Breast epithelium (tissue), 4 donors: ENCODE measurements at places on chromosomes 7 and 10.

DNA sequence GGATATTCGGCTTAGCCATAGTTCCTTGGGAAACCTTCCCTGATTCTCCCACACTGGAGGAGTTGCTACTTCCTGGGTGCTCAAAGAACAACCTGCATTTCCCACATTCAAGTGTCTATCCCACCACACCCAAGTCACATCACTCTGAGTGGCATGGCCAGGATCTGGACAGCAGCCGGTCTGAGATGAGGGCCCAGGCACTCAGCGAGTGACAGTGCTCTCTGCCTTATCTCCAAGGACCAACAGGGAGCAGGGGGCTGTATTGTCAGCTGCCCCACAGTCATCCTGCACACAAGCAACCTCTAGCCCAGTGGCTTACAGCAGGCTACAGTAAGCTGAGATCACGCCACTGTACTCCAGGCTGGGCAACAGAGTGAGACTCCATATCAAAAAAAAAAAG is 16.1 kb upstream of the SLC18A3 start:
- H3K4me3 ChIP-seq: no peak overlapping the region
- no peaks in the 10 kb centered on the region for H3K36me3 ChIP-seq
- H3K4me1 ChIP-seq: no peaks in the 10 kb centered on the region
- no peak overlapping the region for H3K27ac ChIP-seq
- DNase-seq: no peak

DNA sequence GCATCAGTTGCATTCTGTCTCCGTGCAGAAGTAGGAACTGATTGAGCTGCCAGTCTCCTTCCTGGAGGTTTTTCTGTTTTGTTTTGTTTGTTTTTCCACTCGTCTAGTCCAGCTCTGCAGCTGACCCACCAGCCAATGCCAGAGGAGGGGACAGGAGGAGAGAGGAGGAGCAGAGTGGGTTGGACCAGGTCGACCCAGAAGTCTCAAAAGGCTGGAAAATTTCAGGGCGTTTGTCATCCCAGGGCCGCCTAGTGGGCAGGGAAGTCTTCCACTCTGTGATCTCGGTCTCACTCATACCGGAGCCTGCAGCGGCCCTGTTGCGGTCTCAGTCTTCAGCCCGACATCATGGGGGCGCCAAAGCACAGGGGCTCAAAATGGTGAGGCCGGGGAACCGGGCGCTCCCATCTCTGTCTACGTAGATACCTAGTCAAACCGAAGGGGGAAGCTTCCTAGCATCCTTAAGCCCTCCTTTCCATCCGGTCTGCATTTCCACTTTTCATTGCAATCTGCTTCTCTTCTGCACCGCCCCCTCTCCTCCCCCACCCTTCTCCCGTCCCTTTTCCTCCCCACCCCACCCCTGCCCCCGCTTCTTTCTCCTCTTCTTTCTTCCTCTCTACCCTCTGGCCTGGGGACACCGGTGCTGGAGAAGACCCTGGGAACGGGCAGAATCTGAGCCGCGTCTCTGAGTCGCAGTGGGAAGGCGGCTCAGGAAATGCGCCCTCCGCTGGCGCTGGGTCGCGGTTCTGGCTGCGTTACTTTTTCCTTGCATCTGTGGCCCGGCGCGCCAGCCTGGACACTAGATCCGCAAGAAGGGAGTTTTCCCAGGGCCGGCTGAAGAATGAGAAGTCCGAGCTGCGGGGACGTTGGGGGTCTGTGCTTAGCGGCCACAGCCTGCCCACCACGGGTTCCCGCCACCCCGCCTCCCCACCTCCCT is 16.2 kb upstream of the PAX2 start:
- H3K27ac ChIP-seq: no peak overlapping the region
- H3K36me3 ChIP-seq: no peaks in the 10 kb centered on the region
- H3K27me3 ChIP-seq: peaks cover 3% of the 10 kb centered on the region
- peak overlapping the region; percentile 8 for H3K4me3 ChIP-seq
- no peak for DNase-seq
- peaks cover 11% of the 10 kb centered on the region for H3K4me1 ChIP-seq

DNA sequence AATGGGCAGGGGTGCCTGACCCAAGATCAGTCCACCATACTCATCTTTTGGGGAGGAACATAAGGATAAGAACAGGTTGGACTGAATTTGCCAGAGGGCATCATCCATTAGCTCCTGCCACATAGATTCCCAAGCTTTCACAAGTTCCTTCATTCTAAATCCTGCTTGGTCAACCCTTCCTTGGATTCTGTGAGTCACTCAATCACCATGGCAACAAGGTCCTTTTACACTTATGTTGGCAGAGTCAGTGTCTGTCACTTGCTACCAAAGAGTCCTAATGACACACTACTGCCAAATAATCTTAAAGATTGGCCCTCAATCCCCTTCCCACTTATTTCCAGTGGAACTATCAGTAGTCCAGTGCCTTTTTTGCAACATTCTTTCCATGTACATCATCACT is 5.0 kb upstream of the LGI1 start:
- H3K4me1 ChIP-seq: no peaks in the 10 kb centered on the region
- no peaks in the 10 kb centered on the region for H3K27me3 ChIP-seq
- H3K4me3 ChIP-seq: no peak overlapping the region
- H3K36me3 ChIP-seq: no peaks in the 10 kb centered on the region
- no peak overlapping the region for H3K27ac ChIP-seq

DNA sequence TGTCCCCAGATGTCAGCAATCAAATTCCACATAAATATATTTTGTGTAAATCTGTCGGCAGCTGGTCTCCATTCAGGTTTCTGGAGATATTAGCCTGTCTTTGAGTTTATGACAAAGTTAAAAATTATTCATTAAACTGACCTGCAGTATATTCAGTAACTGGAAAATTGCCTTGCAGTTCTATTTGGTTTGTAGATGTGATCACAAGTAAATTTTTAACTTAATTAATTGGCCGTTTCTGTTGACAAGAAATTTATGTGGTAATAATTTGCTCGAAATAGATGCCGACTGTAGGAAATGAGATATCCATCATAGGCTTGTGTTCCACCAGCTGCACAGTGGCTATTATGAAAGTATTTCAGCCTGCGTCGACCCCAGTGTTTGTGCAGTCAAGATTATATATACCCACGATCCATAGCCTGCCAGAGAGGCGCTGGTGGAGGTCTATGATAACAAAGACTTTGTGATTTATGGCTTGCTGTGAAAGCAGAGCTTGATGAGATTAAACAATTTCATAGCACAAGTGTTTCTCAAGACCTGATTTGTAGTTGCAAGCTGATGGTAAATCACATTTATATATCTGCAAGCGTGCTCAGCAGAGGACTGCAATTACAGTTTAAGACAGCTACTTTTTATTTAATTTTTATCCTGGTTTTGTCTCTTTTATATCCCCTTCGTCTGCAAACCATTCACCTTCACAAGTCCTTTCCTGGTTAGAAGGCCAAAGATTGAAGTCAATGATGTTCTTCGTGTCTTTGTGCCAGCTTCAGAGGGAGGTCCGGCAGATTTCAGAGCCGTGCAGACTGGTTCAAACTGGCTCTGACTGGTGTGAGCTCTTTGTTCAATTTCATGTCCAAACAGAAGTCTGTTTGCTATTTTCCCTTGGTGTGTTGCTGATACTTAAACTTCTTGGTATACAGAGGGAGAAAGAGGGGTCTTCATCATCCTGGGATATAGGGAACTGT is 850.9 kb downstream of the LRMDA start:
- H3K4me1 ChIP-seq: no peaks in the 10 kb centered on the region
- no peaks in the 10 kb centered on the region for H3K36me3 ChIP-seq
- H3K27ac ChIP-seq: no peak overlapping the region
- no peaks in the 10 kb centered on the region for H3K27me3 ChIP-seq
- no peak overlapping the region for H3K4me3 ChIP-seq

- DNase-seq: no peak
- H3K4me1 ChIP-seq: no peaks in the 10 kb centered on the region
- H3K4me3 ChIP-seq: no peak overlapping the region
- no peak overlapping the region for H3K27ac ChIP-seq
Measured at GRCh38 chr7:4233621-4234497, 448.2 kb upstream of the FOXK1 start.

GRCh38 chr10:23099816-23100215 is 4.4 kb downstream of the MSRB2 start:
- H3K27ac ChIP-seq: no peak overlapping the region
- DNase-seq: no peak
- no peaks in the 10 kb centered on the region for H3K27me3 ChIP-seq
- H3K4me1 ChIP-seq: no peaks in the 10 kb centered on the region
- H3K36me3 ChIP-seq: no peaks in the 10 kb centered on the region

DNA sequence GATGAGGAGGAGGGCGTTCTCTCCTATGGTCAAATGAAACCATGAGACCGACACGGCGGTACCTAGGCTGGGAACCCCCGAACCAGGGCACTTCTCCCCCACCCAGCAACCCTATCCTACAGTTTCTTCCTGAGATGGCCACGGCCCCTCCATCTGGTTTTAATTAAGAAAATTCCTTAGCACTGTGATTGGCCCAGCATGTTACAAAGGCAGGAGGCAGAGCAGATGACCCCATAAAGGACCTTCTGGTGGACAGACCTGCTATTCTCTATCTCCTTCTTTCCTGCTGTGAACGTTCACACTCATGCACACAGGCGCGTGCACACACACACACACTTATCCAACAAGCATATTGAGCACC is 129.4 kb downstream of the RGS10 start:
- no peak for DNase-seq
- H3K27me3 ChIP-seq: no peaks in the 10 kb centered on the region

- H3K4me1 ChIP-seq: no peaks in the 10 kb centered on the region
- H3K36me3 ChIP-seq: no peaks in the 10 kb centered on the region
- no peak overlapping the region for H3K27ac ChIP-seq
- H3K4me3 ChIP-seq: no peak overlapping the region
- DNase-seq: no peak
- no peaks in the 10 kb centered on the region for H3K27me3 ChIP-seq
Measured at GRCh38 chr10:103042129-103042528, 124.0 kb downstream of the CNNM2 start.

GRCh38 chr10:130873636-130874035 is 437.9 kb downstream of the TCERG1L start:
- no peaks in the 10 kb centered on the region for H3K36me3 ChIP-seq
- no peak for DNase-seq
- no peak overlapping the region for H3K27ac ChIP-seq
- H3K27me3 ChIP-seq: no peaks in the 10 kb centered on the region

DNA sequence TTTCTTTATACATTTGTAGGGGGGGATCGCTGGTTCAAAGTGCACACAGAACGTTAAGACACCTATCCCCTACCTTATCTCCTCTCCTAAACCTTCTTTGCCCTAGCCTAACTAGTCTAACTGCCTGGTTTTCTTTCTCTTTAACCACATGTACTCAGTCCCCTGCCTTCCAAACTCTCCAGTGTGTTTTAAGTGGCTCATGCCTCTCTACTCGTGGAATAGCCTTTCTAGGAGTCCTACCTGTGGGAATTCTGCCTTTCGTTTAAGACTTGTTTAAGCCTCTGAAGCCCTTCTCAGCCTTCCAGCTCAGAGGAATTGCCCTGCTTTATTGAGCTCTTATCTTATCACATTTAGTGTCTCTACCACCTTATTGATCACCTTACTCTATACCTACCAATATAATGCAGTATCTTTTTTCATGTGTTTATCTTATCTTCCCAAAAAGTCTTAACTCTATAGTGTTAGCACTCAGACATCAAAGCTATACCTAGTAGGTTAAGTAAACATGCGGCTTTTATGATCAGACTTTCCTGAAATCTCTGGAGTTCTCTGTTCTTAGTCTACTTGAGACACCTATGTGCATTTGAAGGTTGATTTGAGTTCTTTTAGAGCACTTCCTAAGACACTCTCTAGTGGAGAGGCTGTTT is 50.7 kb downstream of the ARID5B start:
- no peaks in the 10 kb centered on the region for H3K36me3 ChIP-seq
- H3K27ac ChIP-seq: no peak overlapping the region
- no peaks in the 10 kb centered on the region for H3K27me3 ChIP-seq
- no peak for DNase-seq

DNA sequence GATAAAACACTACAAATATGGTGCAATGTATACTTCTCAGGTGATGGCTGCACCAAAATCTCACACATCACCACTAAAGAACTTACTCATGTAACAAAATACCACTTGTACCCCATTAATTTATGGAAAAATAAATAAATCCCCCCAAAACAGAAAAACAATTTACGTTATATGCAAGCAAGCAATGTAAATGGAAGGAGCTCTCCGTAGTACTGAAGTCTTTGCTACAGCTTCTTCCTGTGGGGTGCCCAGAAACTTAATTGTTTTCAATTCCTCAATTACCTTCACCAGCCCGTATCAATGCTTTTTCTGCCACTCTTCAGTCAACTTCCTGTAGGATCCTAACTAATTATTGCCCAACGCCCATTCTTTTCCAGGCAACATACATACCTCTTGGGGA is 138.1 kb downstream of the RELN start:
- no peaks in the 10 kb centered on the region for H3K4me1 ChIP-seq
- no peaks in the 10 kb centered on the region for H3K36me3 ChIP-seq
- DNase-seq: no peak
- H3K27me3 ChIP-seq: no peaks in the 10 kb centered on the region
- no peak overlapping the region for H3K4me3 ChIP-seq

- no peaks in the 10 kb centered on the region for H3K27me3 ChIP-seq
- H3K4me1 ChIP-seq: no peaks in the 10 kb centered on the region
- H3K36me3 ChIP-seq: no peaks in the 10 kb centered on the region
- no peak overlapping the region for H3K27ac ChIP-seq
- DNase-seq: no peak
Measured at GRCh38 chr10:20455774-20456173, 441.3 kb downstream of the NEBL start.

DNA sequence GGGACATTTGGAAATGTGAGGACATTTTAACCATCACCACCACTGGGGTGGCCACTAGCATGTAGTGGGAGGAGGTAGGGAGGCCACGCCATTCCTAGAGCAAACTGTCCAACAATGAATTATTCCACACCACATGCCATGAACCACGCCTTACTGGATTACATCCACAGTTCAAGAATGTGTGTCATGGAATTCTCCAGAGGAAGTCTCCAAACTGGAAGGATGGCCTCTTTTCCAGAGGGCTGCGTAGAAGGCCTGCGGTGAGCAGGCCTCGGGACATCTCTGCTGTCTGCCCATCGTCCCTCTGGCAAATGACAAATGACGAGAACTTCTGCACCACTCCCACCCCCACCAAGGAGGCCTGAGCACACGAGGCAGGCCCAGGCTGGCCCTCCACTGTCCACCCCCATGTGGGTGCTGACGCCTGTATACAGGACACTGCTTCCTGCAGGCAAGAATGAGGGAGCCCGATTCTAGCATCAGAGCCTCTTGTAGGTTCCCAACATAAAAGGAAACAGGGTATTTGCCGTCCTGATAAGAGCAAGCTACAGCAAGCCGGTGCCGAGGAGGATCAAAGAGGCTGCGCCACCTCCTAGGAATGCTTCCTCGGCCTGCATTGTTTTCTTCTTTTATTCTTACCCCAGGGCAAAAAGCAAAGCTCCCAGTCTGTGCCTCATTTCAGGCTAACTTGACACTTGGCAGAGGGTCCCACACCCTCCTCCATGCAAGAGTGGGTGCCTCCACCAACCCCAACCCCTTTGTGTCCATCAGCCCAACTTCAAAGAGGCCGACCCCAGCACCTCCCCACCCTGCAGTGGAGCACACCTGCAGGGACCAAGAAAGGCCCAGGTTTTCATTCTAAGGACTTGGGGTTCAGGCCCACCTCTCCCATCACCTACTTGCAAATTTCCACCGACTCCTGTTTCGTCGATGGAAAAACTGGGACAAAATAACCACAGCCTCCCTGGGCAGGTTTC is 23.9 kb downstream of the TNS3 start:
- no peaks in the 10 kb centered on the region for H3K27me3 ChIP-seq
- H3K4me3 ChIP-seq: no peak overlapping the region
- no peaks in the 10 kb centered on the region for H3K4me1 ChIP-seq
- no peaks in the 10 kb centered on the region for H3K36me3 ChIP-seq

GRCh38 chr7:151181011-151181431 is 6.0 kb downstream of the ASB10 start:
- H3K36me3 ChIP-seq: no peaks in the 10 kb centered on the region
- H3K4me3 ChIP-seq: no peak overlapping the region
- H3K27ac ChIP-seq: no peak overlapping the region
- no peak for DNase-seq
